ENCODE measurements at places on chromosomes 3 and 15.

- peak; percentile 50 for DNase-seq
Measured at GRCh38 chr15:25862472-25863110, 536 bp downstream of the ATP10A start.

DNA sequence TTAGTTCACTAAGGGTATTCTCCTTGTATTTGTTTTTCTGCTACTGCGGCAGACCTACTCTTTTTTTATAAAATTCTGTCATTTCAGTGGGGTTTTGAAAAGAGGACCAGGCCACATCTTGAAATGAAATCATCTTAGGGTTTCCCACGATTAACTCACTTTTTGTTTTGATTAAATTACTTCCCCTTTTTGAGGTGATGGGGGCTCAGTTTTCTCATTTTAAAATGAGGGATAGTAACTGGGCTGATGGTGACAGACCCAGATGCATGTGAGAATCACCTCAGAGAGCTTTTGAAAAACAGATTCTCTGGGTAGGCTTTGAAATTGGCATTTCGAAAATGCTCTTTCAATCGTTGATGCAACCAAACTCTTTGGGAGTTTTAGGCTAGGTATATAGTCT lies 24.2 kb downstream of the UBE2Q2 start:
- DNase-seq, result no peak

DNA sequence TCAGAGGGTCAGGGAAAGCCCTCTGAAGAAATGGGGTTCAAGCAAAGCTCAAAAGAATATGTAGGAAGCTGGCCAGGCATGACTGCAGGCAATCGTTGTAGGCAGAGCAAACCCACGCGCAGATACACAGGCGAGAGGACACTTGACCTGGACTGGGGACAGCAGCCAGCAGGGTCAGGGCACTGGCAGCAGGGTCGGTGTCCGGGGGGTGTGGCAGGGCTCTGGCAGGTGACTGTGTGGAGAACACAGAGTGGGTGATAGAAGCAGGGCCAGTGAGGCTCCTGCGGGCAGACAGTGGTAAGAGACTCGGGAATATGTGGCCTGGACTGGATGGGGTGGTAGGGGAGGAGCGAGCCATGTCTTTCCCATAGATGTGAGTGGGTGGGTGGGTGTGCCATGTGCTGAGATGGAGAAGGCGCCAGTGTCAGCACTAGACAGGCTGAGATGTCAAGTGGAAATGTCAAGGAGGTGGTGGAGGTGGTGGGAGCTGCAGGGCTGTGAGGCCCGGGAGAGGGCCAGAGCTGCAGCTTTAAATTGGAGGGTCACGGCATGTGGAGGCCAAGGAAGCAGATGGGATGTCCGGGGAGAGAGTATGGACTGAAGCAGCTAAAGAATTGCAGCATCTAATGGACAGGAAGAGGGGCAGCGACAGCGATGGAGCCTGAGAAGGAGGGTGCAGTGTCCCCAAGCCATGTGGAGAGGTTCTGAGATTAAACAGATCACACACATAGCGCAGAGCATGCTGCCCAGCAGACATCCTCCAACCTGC lies 13.4 kb downstream of the TMEM43 start:
- no peak for DNase-seq

DNA sequence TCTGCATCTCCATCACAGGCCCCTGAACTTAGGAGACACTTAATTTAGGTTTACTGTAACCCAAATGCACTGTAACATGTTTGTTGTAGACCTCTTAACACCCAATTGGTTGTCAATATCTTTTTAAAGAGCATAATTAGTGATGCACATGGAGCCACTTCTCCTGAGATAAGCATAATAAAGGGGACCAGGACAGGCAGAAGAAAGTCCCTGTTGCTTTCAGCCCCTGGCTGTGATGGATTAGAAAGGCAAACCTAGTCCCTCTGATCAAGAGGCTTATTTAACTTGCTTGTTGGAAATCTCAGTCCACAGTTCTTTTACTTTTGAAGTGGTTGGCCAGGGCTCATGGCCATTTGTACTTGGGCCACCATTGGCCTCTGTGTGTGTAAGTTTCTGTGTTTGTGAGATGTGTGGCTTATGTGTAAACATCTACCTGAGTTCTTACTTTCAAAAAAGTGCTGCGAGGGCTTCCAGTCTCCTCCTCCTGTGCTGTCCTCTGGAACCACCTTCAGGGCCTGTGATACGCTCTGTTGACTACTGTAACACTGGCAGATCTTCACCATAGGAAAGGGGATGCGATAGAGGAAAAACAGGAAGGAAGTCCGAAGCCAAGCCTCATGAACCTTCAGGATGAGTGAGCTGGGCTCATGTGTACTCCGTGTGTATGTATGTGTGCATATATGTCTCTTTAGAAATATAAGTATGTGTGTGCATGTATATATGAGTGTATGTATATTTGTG lies 136.2 kb downstream of the EPHB1 start:
- DNase-seq, result no peak

GRCh38 chr3:177141471-177141870 lies 55.8 kb downstream of the TBL1XR1 start:
- DNase-seq, result no peak

DNA sequence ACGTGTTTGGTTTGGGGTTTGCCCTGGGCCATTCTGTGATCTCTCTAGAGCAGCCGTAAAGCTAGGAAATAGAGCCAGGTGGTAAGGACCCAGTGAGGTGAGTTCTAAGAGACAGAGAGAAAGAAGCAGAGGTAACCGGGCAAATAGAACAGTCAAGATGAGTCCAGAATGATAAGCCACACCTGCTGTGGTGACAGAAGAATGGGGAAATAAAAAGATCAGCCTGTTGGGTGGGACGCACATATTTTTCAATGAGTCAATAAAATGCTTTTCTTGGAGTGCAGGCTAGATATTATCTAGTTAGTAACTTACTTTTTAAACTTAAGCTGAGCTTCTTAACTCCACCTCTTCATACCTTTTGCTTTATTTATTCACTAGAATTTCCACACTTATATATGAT lies 135.0 kb downstream of the NFKBIZ start:
- DNase-seq, result no peak

- DNase-seq, result no peak
Measured at GRCh38 chr15:60417112-60417511, 19.3 kb upstream of the ANXA2 start.

GRCh38 chr3:122312826-122313225 lies 12.2 kb upstream of the CSTA start:
- DNase-seq, result no peak

GRCh38 chr15:68389041-68389930 lies 42.7 kb downstream of the ITGA11 start:
- no peak for DNase-seq

GRCh38 chr15:71431343-71432336 lies 316.4 kb downstream of the THSD4 start:
- DNase-seq, result no peak

GRCh38 chr3:138206196-138206595 lies 19.1 kb downstream of the ARMC8 start:
- DNase-seq, result no peak

GRCh38 chr3:73618461-73618860 lies 6.3 kb downstream of the PDZRN3 start:
- DNase-seq, result no peak

DNA sequence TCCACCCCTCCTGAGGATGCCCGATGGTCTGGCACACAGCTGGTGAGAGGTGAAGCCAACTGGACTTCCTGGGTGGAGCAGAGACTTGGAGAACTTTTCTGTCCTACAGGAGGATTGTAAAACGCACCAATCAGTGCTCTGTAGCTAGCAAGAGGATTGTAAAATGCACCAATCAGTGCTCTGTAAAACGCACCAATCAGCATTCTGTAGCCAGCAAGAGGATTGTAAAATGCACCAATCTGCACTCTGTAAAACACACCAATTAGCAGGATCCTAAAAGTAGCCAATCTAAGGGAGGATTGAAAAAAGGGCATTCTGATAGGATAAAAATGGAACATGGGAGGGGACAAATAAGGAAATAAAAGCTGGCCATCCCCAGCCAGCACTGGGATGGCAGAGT lies 150.2 kb downstream of the CHSY1 start:
- no peak for DNase-seq

- no peak for DNase-seq
Measured at GRCh38 chr3:129004639-129005295, 3.7 kb downstream of the EFCC1 start.

DNA sequence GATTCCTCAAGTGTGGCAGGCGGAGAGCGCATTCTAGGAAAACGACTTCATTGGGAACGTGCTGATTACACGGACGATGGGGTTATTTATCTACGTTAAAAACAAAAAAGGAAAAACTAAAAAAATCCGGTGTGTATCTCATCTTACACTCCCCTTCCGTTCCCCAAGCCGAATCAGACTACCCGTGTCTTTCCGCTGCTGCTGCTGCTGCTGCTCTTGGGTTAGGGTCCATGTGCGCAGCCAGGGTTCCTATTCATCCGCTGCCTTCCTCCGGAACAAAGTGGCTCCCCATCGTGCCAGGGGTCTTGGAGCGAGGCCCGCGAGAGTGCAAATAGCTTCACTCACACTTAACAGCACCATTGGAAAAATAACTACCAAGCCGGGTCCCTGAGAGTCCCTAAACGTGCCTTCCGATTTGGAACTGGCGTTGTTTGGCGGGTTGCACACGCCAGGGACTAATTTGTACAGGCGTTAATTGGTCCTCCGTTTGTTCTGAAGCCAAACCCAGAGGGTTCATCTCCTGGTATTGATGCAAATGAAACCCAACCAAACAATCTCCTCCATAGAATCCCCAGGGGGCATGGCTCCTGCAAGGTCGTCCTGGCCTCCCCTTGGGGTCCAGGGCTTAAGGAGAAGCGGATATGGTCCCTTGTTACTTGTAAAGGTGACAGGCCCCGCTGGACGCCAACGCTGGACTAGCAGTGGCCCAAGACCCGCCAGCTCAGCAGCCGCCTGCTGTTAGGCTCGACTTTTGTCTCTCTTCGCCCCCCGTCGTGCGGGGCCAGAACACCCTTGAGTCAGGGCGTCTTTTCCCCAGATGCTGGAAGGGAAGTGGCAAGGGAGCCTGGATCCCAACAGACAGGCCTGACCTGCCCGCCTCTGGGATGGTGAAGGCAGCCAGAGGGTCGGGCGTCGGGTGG lies 11.0 kb upstream of the ONECUT1 start:
- DNase-seq, result no peak

DNA sequence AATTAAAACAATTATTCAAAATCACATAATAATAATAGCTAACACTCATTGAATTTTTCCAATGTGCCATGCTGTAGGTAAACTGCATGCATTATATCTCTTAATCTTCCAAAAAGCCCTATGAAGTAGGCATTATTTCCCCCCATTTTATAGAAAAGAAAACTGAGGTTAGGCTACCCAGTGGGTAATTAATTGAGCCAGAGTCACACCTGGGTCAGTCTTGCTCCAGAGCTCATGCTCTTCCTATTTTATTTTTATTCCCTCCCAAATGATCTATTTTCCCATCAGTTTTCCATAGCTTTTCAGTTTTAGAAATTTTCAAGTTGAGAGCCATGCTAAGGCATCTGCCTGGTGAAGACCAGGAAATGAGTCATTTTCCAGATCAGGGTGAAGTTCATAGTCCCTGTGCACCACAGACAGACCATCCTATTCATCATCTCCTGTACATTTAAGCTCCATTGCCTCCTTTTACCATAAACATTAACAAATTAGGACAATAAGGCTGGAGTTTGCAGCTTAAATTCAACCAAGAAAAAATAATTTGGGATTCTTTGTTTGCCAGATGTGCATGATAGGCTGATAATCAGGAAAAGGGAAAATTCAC lies 417.3 kb downstream of the OTOL1 start:
- DNase-seq, result no peak

- DNase-seq, result no peak
Measured at GRCh38 chr15:43896543-43896942, 69.7 kb downstream of the WDR76 start.

DNA sequence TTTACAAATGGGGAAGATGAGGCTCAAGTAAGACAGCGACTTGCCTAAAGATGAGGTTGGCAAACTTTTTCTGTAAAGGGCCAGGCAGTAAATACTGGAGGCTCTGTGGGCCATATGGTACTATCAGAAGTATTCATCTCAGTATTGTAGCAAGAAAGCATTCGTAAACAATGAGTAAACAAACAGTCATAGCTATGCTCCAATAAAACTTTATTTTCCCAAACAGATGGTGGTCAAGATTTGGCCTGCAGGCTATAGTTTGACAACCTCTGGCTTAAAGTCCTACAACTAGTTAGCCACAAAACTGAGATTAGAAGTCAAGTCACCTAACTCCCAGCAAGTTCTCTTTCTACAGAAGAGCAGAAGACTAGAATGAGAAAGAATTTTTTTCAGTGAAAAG lies 177.0 kb upstream of the NECTIN3 start:
- DNase-seq, result no peak

GRCh38 chr3:189851682-189852081 lies 220.5 kb downstream of the TP63 start:
- DNase-seq, result no peak

GRCh38 chr15:57586661-57587424 lies 4.9 kb upstream of the MYZAP start:
- DNase-seq, result no peak

GRCh38 chr3:16513141-16514020 lies at the start of gene RFTN1:
Gene RFTN1 (minus strand): TSS chr3:16513699. CDS start chr3:16493869, 19,830 bp downstream.
- peak; percentile 24 for DNase-seq

DNA sequence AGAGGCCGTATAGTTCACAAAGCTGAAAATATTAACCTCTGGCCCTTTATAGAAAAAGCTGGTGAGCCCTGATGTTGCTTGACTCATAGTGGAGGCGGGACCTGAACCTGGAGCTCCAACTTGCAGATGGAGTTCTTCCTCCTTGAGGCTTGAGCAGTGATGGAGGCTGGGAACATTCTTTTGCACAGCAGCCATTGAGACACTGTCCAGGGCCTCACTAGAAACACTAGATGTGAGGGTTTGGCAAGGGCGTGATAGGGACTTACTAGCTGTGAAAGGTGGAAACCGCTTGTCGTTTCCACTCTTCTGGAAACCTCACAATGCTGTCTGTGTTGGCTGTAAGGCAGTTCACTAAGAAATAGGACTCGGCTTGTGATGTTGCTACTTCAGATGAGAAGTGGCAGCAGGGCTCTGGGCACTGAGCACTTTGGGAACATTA lies 12.5 kb downstream of the SMAD6 start:
- DNase-seq, result no peak

DNA sequence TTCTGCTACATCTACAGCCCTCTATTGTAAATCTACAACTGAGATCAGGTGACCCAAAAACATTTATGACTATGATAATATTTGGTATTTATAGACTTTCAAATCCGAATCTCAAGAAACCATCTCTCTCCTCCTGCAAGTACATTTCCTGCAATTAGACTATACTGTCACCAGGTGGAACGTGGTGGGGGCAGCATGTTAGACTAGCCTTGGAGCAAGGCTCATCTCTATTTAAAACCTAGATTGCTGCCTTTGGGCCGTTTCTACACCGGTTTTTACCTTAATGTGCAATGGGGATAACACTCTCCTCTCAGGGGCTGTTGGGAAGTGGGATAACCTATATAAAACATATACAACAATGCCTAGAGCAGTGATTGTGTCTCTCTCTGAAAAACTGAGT lies 3.8 kb upstream of the KATNBL1 start:
- no peak for DNase-seq
